ENCODE measurements at places on chromosomes 2 and 18.

DNA sequence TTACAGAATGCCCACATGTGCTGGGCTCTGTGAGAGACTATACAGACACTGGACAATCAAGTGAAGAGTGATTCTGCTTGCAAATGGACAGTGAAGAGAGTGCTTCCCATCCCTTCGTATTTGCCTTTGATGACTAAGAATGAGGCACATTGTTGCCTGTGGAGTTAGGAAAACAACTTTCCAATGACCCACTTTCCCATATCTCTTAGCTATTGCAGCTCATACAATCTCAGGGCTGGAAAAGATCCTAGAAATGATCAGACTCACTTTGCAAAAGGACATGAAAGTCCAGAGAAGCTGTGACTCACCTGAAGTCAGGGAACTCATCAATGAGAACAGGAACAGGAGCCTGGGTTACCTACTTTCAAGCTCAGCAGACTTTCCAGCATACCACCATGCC lies 440.5 kb upstream of the TCF4 start:
- no peak for DNase-seq

- DNase-seq = no peak
These were observed 36.6 kb downstream of the SCTR start for GRCh38 chr2:119487434-119488244.

DNA sequence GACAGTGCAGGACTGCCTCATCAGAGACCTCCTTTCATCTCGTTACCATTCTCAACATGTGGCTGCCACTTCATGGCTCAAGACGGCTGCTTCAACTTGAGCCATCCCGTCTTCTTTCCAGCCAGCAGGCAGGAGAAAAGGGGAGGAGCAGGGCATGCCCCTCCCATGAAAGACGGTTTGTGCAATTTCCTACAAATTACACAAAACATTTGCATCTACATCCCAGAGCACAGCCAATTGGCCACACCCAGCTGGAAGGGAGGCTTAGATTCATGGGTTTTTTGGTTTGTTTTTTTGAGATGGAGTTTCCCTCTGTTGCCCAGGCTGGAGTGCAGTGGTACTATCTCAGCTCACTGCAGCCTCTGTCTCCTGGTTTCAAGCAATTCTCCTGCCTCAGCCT lies 11.8 kb downstream of the UCN start:
- no peak for DNase-seq

DNA sequence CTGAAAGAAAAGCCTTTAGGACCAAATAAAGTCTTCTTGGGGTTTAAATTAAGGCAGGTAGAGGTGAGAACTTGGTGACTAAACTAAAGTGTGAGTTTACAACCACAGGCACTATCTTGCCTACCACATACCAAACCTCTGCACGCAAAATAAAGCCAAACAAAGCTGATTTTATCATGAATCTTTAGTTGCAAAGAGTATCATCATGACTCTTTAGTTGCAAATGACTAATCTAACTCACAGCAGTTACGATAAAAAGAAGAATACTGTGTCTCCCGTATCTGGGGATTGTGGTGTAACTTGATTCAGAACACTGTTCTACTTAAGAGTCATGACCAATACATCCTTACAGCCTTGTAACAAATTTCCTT lies 11.2 kb downstream of the CFAP210 start:
- DNase-seq = no peak

GRCh38 chr2:147789287-147789686 lies 55.5 kb upstream of the ACVR2A start:
- DNase-seq = no peak

Data from HEK293T (cell line).